ENCODE measurements at places on chromosomes 4 and X.

DNA sequence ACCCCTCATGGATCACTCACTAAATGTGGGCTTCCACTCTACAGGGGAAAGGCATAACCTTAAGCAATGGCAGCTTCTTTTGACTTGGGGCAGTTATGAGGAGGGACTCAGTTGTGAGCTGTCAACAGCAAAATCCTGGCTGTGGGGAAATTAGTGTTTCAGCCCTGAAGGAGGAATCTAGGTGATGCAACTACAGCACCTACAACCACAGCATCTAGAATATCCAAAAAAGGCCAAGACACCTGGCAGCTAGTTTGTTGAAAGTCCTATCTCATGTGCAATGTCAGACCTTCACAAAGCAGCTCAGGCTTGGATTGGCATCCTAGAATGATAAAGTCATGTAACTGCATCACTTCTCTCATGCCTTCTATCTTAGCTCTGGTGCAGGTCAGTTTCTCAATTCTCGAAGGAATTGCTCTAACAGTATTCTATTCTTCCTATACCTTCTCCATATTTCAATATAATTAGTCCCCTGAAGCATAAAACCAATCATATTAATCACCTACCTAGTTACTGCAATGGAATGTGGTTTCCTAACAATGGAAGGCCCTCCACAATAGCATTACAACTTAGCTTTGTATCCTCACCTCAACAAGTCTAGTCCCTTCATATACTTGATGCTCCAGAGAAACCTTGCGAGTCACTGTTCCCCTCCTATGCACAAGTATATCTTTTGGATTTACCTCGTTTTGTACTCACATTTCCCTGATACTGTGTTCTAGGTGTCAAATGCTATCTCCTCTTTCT is 5.5 kb upstream of the ANTXR2 start:
- DNase-seq, result no peak

GRCh38 chrX:133838761-133839676 is 146.4 kb downstream of the GPC3 start:
- peak; percentile 6 for DNase-seq

DNA sequence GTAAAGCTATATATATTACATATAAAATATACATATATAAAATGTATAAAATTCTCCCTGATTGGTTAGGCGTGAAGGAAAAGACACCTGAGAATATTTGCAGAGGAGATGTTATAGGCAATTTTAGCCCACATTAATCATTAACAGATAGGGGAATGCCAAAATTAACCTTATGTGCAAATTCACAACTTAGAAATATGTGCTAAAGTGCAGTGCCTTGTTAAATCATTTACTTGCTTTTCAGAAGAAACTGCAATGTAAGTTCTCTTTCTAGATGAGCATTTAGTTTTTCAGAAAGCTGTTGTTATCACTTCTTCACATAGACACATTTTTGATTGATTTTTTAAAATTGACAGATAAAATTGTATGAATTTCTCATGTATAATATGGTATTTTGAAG is 5.6 kb downstream of the TASL start:
- no peak for DNase-seq

- DNase-seq, result no peak
These were observed 95.5 kb upstream of the CPEB2 start for GRCh38 chr4:14906805-14907204.

DNA sequence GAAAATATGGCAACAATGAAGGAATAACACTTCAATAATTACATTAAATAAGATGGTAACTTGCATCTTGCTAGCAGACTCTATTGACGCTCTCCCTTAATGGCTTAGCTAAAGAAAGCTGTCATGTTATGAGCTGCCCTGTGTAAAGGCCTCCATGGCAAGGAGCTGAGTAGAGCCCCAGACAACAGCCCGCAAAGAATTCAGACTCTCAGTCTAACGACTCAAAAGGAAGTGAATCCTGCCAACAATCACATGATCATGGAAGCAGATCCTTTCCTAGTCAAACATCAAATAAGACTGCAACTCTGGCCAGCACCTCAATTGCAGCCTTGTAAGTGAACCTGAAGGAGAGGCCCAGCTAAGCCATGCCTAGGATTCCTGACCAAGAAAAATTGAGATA is 157.6 kb downstream of the MAB21L2 start:
- no peak for DNase-seq

DNA sequence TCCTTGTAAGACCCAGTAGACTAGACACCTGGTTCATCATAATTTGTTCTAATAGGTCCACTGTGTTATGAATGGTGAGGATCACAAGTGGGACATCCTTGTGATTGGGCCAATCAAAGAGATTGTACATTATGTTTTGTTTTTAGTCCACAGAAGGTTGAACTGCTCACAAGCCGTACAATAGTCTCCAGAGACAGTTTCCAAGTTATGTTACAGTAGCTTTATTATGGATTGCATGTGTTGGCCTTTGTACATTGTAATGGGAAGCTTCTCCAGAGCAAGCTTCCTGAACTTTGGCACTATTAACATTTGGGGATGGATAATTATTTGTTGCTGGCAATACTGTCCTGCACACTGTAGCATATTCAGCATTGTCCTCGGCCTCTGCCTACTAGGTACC is 86.1 kb downstream of the MAGEB10 start:
- no peak for DNase-seq

- no peak for DNase-seq
These were observed 80.8 kb upstream of the BMPR1B start for GRCh38 chr4:94676970-94677369.

DNA sequence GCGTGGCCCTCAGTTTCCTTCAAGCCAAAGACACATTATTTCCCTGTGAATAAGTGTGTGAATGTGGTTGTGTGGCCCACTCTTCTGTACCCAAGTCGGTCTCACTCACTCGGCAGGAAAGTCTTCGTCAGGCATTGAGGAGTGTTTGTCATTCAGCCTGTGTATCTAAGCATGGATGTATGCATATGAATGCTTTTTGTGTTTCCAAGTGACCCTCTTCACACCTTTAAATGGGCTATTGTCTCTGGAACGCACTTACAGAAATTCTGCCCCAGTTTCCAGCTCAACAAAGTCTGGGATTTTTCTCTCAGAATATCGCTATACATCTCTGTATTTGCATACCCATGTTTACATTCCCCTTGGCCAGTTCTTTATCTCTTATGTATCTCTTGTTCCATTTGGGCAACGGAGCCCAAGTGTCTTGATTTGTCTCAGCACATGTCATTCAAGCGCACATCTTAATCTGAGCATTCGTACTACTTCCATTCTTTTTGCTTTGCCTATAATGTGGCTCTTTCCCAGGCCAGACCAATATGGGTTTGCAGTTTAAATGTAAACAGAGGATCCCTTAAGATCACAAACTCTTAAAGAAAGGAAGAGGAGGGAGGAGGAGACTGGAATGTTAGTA is 4.8 kb downstream of the BCOR start:
- DNase-seq, result no peak

- no peak for DNase-seq
These were observed 92.8 kb downstream of the AMELX start for GRCh38 chrX:11386001-11386523.

- DNase-seq, result no peak
These were observed 8.1 kb downstream of the ETDB start for GRCh38 chrX:135112096-135112729.

GRCh38 chrX:153765138-153766079 is 1.4 kb downstream of the PLXNB3 start:
- DNase-seq, result no peak

GRCh38 chrX:129679901-129680300 is 25.1 kb upstream of the APLN start:
- no peak for DNase-seq

DNA sequence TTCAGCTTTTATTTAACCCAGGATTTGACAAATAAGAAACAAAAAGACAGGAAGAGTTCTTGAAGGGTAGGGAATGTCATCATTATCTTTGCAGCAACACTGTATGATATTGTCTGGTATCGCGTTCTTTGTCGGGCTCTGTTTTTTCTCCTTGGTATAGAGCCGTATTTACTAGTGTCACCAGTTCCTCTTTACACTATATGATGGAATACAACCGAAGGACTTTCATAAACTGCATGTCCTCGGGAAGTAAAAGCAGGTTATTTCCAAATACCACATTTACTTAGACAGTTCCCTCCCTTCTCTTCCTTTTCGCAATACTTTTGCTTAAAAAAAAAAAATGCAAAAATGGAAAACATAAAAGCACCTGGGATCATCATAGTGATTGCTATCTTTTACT is 96.6 kb upstream of the IL13RA1 start:
- no peak for DNase-seq

GRCh38 chr4:40065010-40065409 is 8.4 kb downstream of the N4BP2 start:
- DNase-seq, result no peak

DNA sequence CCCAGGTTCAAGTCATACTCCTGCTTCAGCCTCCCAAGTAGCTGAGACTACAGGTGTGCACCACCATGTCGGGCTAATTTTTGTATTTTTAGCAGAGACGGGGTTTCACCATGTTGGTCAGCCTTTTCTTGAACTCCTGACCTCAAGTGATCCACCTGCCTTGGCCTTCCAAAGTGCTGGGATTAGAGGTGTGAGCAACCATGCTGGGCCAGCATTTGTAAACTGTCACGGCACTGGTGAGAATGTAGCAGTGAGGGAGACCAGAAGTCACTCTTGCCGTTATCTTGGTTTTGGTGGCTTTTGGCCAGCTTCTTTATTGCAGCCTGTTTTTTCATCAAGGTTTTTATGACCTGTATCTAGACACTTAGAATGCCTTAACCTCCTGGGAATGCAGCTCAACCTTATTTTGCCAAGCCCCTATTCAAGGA is 22.4 kb downstream of the PCDH18 start:
- no peak for DNase-seq

GRCh38 chrX:142068365-142068764 is 136.7 kb downstream of the MAGEC2 start:
- DNase-seq, result no peak

DNA sequence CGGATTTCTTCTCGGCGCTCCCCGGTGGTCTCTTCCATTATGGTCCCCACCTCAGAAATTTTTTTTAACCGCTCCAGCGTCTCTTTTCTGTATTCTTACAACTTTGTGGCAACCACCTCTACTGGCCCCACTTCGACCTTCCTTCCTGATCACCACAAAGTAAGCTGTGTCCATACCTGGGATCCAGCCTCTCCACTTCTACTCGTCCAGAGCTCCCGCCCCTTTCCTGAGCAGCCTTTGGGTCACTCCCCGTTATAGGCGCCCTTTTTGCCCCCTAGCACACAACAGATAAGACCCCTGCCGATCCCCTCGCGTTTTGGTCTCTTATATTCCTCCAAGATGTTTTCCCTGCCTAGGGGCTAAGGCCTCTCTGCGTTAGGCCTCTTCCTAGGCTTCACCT is 557 bp downstream of the PIGG start:
- no peak for DNase-seq

GRCh38 chr4:175419236-175419718 is 392.8 kb downstream of the GPM6A start:
- peak; percentile 81 for DNase-seq

DNA sequence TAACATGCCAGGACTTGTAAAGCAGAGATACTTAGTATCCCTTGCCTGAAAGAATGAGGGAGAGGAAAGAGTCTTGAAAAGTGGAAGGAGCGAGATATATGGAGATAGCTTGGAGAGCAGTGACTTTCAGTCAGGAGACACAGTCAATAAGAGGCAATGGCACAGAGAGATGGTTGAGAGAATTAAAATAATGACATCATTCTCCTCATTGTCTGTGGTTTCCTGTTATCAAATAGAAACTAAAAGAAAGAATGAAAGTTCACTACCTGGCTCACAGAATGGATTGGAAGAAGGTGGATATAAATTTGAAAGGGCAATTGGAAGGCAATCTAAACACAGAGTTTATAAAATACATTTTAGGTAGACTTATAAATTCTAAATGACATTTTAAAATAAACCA is 760.2 kb upstream of the AADAT start:
- no peak for DNase-seq

- no peak for DNase-seq
These were observed 324.1 kb upstream of the GALNT7 start for GRCh38 chr4:172844556-172844955.

GRCh38 chr4:68079928-68080327 is 49.7 kb downstream of the TMPRSS11F start:
- no peak for DNase-seq

- DNase-seq, result no peak
These were observed 177.7 kb downstream of the ADAMTS3 start for GRCh38 chr4:72391281-72391680.
